ENCODE measurements at places on chromosomes 11 and 22.

DNA sequence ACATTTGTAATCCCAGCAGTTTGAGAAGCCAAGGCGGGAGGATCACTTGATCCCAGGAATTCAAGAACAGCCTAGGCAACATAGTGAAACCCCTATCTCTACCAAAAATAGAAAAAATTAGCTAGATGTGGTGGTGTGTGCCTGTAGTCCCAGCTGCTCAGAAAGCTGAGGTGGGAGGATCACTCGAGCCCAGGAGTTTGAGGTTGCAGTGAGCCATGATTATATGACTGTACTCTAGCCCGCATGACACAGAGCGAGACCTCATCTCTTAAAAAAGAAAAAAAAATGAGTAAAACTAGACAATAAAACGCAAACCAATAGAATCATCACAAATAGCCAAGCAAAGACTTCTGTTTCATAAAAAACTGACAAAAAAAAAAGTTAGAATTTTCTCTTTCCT is 21.8 kb downstream of the NUCB2 start:
- DNase-seq = no peak

GRCh38 chr11:125358254-125358840 is 137.7 kb downstream of the FEZ1 start:
- no peak for DNase-seq

DNA sequence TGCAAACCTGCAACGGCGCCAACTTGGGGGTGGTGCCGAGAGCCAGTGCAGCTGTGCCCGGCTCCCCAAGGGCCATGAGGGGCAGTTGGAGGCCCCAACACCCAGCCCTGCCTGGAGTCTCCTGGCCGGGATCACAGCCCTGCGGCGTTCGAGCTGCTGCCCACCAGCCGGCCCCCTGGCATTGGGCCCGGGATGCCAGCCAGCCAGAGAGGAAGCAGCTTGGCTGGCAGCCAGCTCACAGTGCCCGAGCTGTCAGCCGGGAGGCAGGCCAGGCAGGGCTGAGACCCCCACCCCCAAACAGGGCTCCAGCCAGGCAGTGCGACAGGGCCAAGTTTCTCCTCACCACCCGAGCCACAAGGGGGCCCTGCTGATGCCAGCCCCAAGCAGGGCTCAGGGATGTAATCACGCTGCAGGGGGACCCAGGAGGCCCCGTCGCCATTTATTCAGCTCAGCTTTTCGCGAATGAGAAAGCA is 26.0 kb upstream of the TCF20 start:
- DNase-seq = no peak

GRCh38 chr11:12086271-12087074 is 23.9 kb upstream of the MICAL2 start:
- DNase-seq = no peak

DNA sequence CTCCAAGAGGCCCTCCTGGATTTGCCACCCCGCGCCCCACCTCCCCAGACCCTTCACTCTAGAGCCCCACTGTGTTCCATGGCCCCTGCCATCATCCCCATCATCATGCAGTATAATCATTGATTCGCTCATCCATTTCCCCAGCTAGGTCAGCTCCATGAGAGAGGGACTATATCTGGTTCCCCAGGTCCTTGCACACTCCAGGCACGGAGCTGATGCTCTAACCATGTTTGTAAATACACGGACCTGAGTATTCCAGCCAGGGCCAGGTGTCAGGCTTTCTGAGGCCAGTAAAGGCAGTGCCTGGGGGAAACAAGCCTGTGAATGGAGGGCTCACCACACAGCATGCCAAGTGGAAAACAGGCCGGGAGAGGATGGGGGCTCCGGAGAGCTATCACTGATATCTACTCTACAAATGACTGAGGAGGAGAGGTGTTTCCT is 27.1 kb upstream of the OAF start:
- DNase-seq = no peak
